ENCODE measurements at places on chromosomes 16 and 17.
A peak's percentile ranks its signal among the peaks of the same experiment; 100 is the strongest.

DNA sequence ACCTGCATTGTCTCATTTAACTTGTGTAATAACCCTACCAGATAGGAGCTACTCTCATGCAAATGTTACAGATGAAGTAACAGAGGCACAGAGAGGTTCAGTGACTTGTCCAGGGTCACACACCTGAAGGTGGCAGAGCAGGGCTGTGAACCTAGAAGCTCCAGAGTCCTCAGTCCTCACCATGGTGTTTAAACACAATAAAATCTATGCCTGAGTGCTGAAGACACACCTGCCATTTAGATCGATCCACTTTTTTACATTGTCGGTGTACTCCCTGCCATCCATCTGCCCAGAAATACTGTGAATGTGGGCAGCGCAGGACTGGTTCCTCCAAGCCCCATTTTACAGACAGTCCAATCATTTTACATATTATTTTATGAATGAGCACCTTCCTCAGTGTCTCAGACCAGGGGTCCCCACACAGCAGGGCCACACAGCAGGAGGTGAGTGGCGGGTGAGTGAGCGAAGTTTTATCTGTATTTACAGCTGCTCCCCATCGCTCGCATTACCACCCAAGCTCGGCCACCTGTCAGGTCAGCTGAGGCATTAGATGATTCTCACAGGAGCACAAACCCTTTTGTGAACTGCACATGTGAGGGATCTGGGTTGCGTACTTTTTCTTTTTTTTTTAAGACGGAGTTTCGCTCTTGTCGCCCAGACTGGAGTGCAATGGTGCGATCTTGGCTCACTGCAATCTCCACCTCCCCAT, 5.6 kb downstream of the IL4R start:
- no peak for DNase-seq

DNA sequence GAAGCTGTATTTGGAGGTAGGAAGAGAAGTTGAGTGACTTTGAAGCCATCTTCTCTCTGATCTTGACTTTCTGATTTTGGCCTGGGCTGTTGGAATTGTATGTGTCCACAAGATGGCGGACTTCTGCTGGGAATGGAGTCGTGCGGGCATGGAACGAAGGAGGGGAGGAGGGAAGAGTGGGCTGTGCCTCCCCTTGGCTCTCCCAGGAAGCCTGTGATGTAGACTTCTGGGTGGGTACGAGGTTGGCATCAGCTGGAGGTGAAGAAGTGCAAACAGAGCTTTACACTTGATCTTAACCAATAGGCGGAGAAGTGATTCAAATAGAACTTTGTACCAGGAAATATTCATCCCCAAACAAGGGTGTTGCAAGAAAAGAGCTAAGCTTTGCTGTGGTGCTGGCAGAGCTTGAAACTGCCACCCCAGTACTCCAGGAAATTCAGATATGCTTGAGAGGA, 7.4 kb upstream of the TMEM220 start:
- DNase-seq: peak; percentile 86

DNA sequence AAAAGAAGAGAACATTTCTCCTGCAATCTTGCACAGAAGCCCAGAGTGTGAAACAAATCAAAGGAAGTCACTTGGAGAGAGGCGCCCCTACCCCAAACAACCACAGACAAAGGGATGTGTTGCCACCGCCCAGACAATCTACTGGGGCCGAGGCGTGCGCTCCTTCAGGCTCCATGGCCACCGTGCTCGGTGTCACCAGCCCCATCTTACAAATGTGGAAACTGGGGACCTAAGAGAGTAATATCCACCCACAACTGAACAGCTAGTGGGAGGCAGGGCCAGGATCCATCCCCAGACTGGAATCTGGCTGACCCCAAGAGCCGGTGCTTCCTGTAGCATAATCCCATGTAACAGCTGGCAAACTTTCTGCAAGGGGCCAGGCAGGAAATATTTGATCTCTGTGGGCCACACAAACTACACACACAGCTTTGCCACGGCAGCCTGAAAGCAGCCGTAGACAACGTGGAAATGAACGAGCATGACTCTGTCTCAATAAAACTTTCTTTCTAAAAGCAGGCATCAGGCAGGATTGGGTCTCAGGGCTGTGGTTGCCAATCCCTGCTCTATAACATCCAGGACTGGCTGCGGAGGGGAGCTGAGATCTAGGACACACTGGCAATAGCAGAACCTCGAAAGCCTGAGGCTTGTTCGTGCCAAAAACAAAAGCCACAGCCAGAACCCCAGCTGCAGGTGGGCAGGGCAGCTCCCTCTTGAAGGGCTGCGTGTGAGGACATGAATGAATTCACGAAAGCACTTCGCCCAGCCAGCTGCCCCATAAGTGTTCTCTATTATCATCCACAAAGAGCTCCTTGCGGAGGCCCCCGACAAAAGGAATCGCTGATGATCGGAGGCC, 26.6 kb upstream of the GINS2 start:
- peak; percentile 76 for DNase-seq

DNA sequence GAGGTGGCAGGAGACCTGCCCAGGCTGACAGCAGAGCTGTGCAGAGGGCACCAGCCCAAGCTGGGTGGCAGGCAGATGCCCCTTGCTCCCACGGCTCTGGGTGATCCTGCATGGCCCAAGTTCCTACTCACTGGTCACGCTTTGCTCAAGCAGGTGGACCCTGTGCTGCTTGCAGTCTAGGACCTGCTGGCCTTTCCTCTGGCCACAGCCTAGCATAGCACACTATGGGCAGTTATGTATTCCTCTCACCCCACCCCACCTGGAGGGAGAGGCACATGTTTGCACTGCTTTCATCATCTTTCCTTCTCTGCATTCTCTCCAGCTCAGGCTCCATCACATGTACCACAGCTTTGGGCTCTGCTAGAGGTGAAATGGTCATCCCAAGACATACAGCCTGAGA, 19.6 kb upstream of the SREBF1 start:
- no peak for DNase-seq

DNA sequence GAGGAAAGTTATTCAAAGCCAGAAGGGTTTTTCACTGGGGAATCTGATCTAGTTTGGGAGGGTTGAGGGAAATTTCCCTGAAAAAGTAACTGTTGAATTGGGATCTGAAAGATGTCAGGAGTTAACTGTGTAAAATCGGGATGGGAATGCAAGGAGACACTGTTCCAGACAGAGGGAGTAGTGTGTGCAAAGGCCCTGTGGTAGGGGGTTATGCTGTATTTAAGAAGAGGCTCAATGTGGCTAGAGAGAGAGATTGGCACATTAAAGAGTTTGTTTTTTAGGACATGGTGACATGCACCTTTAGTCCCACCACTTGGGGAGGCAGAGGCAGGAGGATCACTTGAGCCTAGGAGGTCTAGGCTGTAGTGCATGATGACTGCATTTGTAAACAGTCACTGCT, 16.9 kb downstream of the CDH3 start:
- no peak for DNase-seq

- no peak for DNase-seq
These were observed 12.7 kb downstream of the RNF227 start for GRCh38 chr17:7903154-7904103.

- no peak for DNase-seq
These were observed 273.9 kb upstream of the MAF start for GRCh38 chr16:79874391-79874790.

GRCh38 chr17:33099252-33099651, 107.6 kb downstream of the SPACA3 start:
- DNase-seq: no peak

DNA sequence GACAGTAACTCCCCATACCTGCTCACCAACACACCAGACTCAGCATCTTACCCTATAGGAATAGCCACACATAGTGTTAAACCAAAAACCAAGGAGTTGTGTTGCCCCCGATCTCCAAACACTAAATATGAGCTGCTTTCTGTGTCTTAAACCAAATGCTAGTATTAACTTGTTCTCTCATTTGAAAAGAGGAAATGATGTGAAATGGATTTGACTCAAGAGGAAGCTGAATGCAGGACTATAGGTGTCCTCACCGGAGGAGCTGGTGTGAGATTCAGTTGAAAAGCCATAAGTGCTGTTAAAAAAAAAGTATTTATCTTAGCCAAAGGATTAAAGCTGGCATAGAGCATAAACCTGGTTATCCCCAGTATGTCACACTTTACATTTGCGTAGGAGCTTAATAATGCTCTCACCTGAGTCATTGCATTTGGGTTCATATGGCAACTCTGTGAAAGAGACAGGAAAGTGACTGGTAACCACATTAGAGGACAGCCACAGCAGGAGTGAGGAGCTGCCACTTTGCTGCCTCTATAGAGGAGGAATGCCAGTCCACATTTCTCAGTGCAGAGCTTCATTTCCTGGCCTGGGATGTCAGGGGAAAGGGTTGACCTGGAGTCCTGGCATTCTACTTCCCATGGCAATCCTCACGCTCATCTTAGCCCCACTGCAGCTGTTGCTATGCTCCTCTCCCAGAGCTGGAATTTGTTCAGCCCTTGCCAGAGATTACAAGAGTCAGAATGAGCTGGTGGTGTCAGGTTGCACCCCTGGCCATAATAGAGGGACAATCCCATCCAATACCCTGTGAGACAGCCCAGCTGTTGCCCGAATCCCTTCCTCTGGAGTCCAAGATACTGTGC, 143.3 kb upstream of the ANKFN1 start:
- peak; percentile 90 for DNase-seq

- no peak for DNase-seq
These were observed 8.6 kb upstream of the CCL2 start for GRCh38 chr17:34246446-34246845.

- DNase-seq: no peak
These were observed 700.3 kb downstream of the MAF start for GRCh38 chr16:78900044-78900811.

- no peak for DNase-seq
These were observed 27.3 kb downstream of the KDM8 start for GRCh38 chr16:27230562-27231001.

GRCh38 chr16:58155839-58156238, 26.7 kb upstream of the CFAP20 start:
- no peak for DNase-seq

GRCh38 chr17:79925242-79925957, 86.2 kb upstream of the CBX4 start:
- DNase-seq: no peak

GRCh38 chr17:7889166-7889955, 772 bp downstream of the CHD3 start:
- DNase-seq: peak; percentile 96

GRCh38 chr16:77591347-77591746, 131.0 kb upstream of the NUDT7 start:
- no peak for DNase-seq

GRCh38 chr16:28609631-28610594, at the start of gene SULT1A1:
TSS of gene SULT1A1 (minus strand) at chr16:28610044. CDS start at chr16:28608855, 1,189 bp downstream.
- peak; percentile 71 for DNase-seq

- DNase-seq: peak; percentile 34
These were observed 1.5 kb downstream of the FBRS start for GRCh38 chr16:30659507-30660423.

DNA sequence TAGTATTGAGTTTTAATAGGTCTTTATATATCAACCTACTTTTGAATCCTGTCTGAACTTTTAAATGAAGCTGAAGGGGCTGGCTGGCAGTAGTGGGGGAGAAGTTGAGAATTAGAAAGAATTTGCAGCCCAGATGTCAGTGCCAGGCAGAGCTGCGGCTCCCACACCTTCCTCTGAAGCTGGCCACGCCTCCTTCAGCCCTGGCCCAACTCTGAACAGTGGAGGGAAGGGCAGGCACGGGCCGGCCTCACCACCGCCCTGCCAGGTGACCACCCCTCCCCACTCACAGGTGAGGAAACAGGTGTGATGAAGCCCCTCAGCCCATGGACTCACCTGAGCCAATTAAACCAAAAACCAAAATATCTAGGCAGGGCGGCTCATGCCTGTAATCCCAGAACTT, 87.0 kb downstream of the MGAT5B start:
- DNase-seq: no peak

DNA sequence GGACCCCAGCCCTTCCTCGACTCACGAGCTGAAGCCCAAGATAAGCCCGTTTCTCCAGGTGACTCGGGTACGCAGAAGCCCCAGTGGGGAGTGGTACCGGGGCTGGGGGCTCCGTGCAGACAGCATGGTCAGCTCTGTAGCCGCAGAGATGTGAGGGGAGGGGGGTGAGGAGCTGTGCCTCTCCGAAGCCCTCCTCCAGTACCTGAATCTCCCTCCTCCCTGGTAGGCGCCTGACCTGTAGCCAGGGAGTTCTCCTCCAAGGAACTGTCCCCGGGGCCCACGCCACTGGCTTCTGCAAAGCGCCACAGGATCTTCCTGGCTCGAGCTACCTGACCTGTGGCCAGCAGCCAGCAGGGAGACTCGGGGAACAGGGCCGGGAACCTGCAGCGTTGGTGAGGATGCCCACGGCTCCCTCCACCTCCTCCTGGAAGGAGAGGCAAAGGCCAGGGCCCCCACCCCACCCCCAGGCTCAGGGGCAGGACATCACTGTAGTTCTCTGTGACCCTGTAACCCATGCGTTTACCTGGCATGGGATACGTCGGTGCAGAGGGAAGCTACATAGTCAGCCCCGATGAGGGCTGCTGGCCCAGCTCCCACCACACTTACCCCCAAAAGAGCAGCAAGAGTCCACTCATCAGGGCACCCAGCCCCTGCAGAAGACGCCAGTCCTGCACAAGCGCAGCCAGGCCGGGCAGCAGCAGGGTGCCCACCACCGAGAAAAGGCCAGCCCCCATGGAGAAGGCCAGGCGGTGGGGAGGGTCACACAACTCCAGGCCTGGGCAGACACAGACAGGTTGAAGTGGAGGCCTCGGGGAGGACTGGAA, 1.7 kb downstream of the SLC22A31 start:
- no peak for DNase-seq

GRCh38 chr17:9294661-9295210, 273.4 kb downstream of the NTN1 start:
- DNase-seq: no peak

GRCh38 chr16:88870608-88871348, 4.3 kb upstream of the PABPN1L start:
- DNase-seq: peak; percentile 53

- DNase-seq: peak; percentile 63
These were observed 8.3 kb downstream of the CUEDC1 start for GRCh38 chr17:57946798-57947358.

DNA sequence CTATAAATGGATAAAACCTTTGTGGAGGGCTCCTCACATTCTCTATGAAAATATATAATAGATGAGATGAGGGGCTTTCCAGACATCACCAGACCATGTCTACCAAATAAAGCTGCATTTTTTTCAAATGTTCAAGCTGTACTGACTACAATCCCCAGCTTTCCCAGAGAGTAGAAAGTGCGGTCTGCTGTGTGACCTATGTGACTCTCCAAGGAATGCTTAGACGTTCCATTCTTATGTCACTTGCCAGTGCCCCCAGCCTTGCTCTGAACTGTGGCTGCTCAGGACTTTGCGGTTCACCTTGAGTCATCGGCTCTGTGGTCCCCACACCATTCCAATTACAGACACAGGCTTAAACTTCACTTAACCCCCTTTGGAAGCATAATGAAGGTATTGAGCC, 47.8 kb upstream of the SCNN1B start:
- DNase-seq: no peak

DNA sequence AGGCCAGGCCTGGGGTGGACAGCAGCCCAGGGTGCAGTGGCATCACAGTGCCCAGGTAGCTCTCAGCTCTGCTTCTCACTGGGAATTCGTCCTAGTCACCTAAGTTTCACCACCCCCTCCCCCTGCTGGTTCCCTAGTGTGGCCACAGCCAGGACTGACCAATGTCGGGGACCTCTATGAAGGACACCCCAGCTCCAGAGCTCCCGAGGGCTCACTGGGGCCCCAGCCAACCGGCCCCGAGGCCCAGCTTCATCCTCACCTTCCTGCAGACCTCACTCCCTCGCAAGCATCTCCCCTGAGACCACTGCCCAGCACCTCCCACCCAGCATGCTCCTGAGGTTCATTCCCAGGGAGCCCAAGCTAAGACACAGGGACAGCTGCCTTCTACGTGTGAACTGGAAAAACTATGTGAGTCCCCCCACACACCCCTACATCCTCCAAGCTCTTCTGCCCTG, 4.9 kb downstream of the SPPL2C start:
- no peak for DNase-seq
